H4 (cell line): ENCODE measurements at places on chromosomes 16 and 17.

GRCh38 chr17:73549841-73550430, 94.3 kb downstream of the SDK2 start:
- DNase-seq, result no peak

DNA sequence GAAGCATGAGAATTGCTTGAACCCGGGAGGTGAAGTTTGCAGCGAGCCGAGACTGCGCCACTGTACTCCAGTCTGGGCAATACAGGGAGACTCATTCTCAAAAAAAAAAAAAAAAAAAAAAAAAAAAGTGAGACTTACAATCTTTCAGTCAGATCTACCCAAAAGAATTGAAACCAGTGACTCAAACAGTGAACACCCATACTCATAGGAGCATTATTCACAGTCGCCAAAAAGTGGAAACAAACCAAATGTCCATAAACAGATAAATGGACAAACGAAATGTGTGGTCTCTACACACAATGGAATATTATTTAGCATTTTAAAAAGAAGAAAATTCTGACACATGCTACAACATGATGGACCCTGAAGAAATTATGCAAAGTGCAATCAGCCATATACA, 9.1 kb upstream of the SCNN1B start:
- DNase-seq, result no peak

GRCh38 chr16:2027024-2028010, 615 bp downstream of the NHERF2 start:
- DNase-seq, result no peak

GRCh38 chr17:32836527-32836926, 40.4 kb downstream of the MYO1D start:
- no peak for DNase-seq
